ENCODE measurements at places on chromosomes 7 and 10. TPM values are rescaled to one million over a fixed set of nuclear protein-coding genes. Genes with fewer than 3 reads are reported as not detected.

The MRLN gene
- not detected for total RNA-seq

- H3K27me3 ChIP-seq = no peaks in the 10 kb centered on the region
- no peaks in the 10 kb centered on the region for H3K4me1 ChIP-seq
- H3K4me3 ChIP-seq = no peak overlapping the region
- no peak overlapping the region for H3K27ac ChIP-seq
- no peaks in the 10 kb centered on the region for H3K36me3 ChIP-seq
These were observed 77.5 kb upstream of the PHYHIPL start for GRCh38 chr10:59098831-59099452.

GRCh38 chr10:62719061-62719460, 85.5 kb upstream of the ADO start:
- H3K27ac ChIP-seq = no peak overlapping the region
- H3K4me1 ChIP-seq = no peaks in the 10 kb centered on the region
- DNase-seq = no peak
- H3K4me3 ChIP-seq = no peak overlapping the region
- H3K27me3 ChIP-seq = no peaks in the 10 kb centered on the region

- H3K4me1 ChIP-seq = peaks cover 11% of the 10 kb centered on the region
- DNase-seq = no peak
- H3K27me3 ChIP-seq = no peaks in the 10 kb centered on the region
- H3K27ac ChIP-seq = no peak overlapping the region
These were observed 14.7 kb upstream of the NODAL start for GRCh38 chr10:70456164-70456563.

The FAM185A gene
- 32.1 TPM for total RNA-seq

The NUTM2D gene
- 7.0 TPM for total RNA-seq

DNA sequence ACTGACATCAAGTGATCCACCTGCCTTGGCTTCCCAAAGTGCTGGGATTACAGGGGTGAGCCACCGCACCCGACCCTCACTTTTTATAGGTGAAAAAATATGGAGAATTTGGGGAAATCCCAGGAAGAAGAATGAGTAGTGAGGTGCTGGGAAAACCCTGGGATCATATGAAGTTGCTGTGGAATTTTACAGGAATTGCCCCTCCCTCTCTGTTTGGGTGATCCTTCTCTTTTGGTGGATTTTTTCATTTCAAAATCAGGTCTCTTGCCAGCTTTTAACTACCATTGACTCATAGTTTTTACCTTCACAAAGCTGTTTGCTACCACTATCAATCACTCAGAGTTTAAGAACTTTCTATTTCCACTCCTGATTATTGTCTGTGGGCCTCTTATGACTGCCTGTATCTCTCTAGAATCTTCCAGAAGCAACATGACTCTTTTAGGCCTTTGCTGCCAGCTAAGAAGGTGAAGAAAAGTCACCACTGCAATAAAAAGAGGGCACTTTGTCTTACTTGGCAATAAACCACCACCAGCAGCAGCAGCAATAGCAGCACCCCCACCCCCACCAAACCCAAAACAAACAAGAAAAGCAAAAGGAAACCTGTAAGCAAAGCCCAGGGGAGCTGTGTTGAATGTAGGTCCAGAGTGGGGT, 4.0 kb upstream of the GIMAP8 start:
- H3K36me3 ChIP-seq = no peaks in the 10 kb centered on the region
- H3K27ac ChIP-seq = peak overlapping the region; percentile 53
- no peak overlapping the region for H3K4me3 ChIP-seq
- peak; percentile 15 for DNase-seq

The FZD8 gene
- 12.4 TPM for total RNA-seq

The ZNF25 gene
- total RNA-seq = 8.4 TPM

GRCh38 chr7:99500637-99501009, 542 bp upstream of the ZNF394 start:
- H3K4me3 ChIP-seq = peak overlapping the region; percentile 84
- H3K4me1 ChIP-seq = peaks cover 26% of the 10 kb centered on the region
- H3K36me3 ChIP-seq = peaks cover 13% of the 10 kb centered on the region
- H3K27ac ChIP-seq = no peak overlapping the region
- H3K27me3 ChIP-seq = no peaks in the 10 kb centered on the region

- H3K27ac ChIP-seq = no peak overlapping the region
- no peaks in the 10 kb centered on the region for H3K36me3 ChIP-seq
- no peak for DNase-seq
- no peak overlapping the region for H3K4me3 ChIP-seq
These were observed 729.2 kb downstream of the LRMDA start for GRCh38 chr10:76160446-76161300.

The TRAPPC14 gene
- total RNA-seq = 12.2 TPM

DNA sequence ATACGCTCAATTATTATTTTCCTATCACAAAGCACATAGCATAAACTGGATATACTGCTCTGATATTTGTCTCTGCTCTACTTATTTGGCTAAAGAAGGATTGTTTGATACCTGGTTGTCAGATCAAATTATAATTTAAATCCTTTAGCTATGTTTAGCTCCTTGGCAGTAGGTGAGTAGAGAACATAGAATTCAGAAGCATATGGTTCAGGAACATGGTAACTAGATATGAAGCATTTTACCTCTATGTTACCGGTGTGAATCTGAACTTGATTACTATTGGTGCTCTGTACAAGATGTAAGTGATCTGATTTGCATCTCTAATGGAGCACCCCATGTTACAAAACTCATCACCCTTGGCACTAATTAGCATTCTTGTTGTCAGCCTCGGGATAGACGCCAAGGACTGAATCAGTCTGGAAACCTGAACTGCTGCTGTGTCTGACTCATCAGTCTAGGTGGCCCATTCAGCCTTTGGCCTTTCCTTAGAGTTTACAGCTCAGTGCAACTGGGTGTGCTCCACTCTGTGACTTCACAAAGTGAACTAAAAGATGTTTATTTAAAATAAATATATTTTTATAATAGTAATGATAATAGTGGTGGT, 12.3 kb upstream of the MYPN start:
- no peaks in the 10 kb centered on the region for H3K27me3 ChIP-seq
- no peaks in the 10 kb centered on the region for H3K4me1 ChIP-seq
- no peak overlapping the region for H3K4me3 ChIP-seq

The ZNRF2 gene
- 48.0 TPM for total RNA-seq

GRCh38 chr7:27183682-27184336, 1.2 kb downstream of the HOXA11 start:
- H3K27me3 ChIP-seq = peaks cover 96% of the 10 kb centered on the region
- peaks cover 21% of the 10 kb centered on the region for H3K4me1 ChIP-seq
- no peak overlapping the region for H3K27ac ChIP-seq
- no peak overlapping the region for H3K4me3 ChIP-seq
- DNase-seq = no peak

The NUTM2A gene
- 2.5 TPM for total RNA-seq

- H3K36me3 ChIP-seq = no peaks in the 10 kb centered on the region
- DNase-seq = peak; percentile 43
- no peak overlapping the region for H3K27ac ChIP-seq
- no peaks in the 10 kb centered on the region for H3K27me3 ChIP-seq
These were observed 119.0 kb upstream of the KCNMA1 start for GRCh38 chr10:77756319-77757232.

DNA sequence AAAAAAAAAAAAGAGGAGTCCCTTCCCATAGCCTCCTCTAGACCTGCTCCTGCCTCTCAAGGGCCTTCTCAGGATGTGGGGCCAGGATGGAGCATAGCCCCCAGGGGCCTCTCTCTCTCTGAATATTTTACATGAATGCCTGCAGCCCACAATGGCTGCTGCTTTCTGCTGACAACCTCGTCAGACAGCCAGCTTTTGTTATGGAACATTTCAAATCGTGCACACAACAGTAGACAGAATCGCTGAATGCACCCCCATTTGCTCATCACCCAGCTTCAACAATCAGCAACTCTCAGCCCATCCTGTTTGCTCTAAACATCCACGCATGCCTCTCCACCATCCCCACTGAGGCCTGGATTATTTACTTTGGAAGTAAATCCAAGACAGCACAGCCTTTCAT, 5.4 kb downstream of the PLAC9 start:
- DNase-seq = no peak
- H3K4me3 ChIP-seq = no peak overlapping the region
- H3K36me3 ChIP-seq = no peaks in the 10 kb centered on the region
- no peak overlapping the region for H3K27ac ChIP-seq
- peaks cover 6% of the 10 kb centered on the region for H3K4me1 ChIP-seq

- DNase-seq = no peak
- no peaks in the 10 kb centered on the region for H3K4me1 ChIP-seq
- H3K27me3 ChIP-seq = no peaks in the 10 kb centered on the region
- no peak overlapping the region for H3K4me3 ChIP-seq
- no peaks in the 10 kb centered on the region for H3K36me3 ChIP-seq
- H3K27ac ChIP-seq = no peak overlapping the region
These were observed 5.3 kb upstream of the MAGI2 start for GRCh38 chr7:79458796-79459195.

The CDCA7L gene
- 56.2 TPM for total RNA-seq

The OLAH gene
- not detected for total RNA-seq

- no peaks in the 10 kb centered on the region for H3K27me3 ChIP-seq
- DNase-seq = no peak
- H3K36me3 ChIP-seq = no peaks in the 10 kb centered on the region
These were observed 66.4 kb upstream of the ZNF438 start for GRCh38 chr10:31098046-31098445.

GRCh38 chr10:24947304-24948097, 4.9 kb downstream of the PRTFDC1 start:
- H3K36me3 ChIP-seq = no peaks in the 10 kb centered on the region
- no peak overlapping the region for H3K27ac ChIP-seq
- no peak overlapping the region for H3K4me3 ChIP-seq
- H3K27me3 ChIP-seq = no peaks in the 10 kb centered on the region
- H3K4me1 ChIP-seq = peaks cover 7% of the 10 kb centered on the region

DNA sequence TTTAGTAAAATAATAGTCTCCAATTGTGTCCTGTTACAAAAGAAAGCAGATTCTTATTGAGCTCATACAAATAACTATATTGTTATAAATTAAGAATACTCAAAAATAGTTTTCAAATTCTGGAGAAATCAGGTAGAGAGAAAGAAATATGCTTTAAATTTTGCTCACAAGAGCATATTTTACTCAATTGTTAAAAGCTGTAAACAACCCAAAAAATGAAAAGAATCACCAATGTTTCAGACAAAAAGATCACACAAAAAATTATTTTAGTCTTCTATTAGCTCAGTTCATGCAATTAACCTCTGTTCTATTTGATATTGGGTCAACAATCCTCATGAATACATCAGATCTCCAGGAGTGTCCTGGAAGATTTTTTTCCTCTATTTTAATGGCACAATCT, 18.6 kb upstream of the TRPV6 start:
- no peaks in the 10 kb centered on the region for H3K4me1 ChIP-seq
- H3K36me3 ChIP-seq = no peaks in the 10 kb centered on the region
- no peak for DNase-seq
- H3K4me3 ChIP-seq = no peak overlapping the region
- no peaks in the 10 kb centered on the region for H3K27me3 ChIP-seq

- H3K4me3 ChIP-seq = no peak overlapping the region
- no peaks in the 10 kb centered on the region for H3K27me3 ChIP-seq
- DNase-seq = no peak
These were observed 200.7 kb upstream of the ZMIZ1 start for GRCh38 chr10:78868048-78868447.

- no peak overlapping the region for H3K4me3 ChIP-seq
These were observed 117.2 kb downstream of the UBE2H start for GRCh38 chr7:129835569-129835968.

GRCh38 chr7:29189743-29190201, 4.8 kb upstream of the CHN2 start:
- H3K4me3 ChIP-seq = no peak overlapping the region
- peak overlapping the region; percentile 29 for H3K27ac ChIP-seq
- no peaks in the 10 kb centered on the region for H3K36me3 ChIP-seq

- peaks cover 6% of the 10 kb centered on the region for H3K4me1 ChIP-seq
- no peaks in the 10 kb centered on the region for H3K36me3 ChIP-seq
These were observed 150.6 kb upstream of the FOXP2 start for GRCh38 chr7:114264023-114264422.

The TMEM273 gene
- total RNA-seq = 15.0 TPM

DNA sequence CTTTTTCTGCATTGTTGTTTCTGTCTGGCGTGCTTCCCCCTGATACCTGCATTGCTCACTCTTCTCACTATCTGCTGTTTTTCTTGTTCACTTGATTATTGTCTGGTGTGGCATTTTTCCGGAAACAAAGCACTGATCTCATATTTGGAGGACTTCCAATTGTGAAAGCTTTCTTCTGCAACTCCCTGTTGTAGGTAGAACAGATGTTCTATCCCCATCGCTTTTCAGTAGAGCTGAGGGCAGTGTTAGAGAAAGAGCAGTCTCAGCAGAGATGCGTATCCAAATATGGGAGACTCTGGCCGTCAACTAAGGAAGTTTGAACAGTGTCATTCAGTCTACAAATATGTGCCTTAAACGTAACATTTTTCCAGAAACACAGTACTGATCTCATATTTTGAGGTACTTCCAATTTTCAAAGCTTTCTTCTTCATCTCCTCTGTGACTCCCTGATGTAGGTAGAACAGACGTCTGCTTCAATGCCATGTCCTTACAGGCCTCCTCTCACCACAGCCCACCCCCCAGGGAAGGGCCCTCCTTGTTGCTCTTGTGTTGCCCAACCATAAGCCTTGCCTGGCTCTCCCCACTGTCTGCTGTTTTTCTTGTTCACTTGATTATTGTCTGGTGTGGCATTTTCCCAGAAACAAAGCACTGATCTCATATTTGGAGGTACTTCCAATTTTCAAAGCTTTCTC, 27.1 kb upstream of the GJD4 start:
- no peaks in the 10 kb centered on the region for H3K27me3 ChIP-seq
- H3K4me3 ChIP-seq = no peak overlapping the region
- H3K4me1 ChIP-seq = no peaks in the 10 kb centered on the region
- H3K36me3 ChIP-seq = no peaks in the 10 kb centered on the region

The TRPV6 gene
- 2.9 TPM for total RNA-seq

DNA sequence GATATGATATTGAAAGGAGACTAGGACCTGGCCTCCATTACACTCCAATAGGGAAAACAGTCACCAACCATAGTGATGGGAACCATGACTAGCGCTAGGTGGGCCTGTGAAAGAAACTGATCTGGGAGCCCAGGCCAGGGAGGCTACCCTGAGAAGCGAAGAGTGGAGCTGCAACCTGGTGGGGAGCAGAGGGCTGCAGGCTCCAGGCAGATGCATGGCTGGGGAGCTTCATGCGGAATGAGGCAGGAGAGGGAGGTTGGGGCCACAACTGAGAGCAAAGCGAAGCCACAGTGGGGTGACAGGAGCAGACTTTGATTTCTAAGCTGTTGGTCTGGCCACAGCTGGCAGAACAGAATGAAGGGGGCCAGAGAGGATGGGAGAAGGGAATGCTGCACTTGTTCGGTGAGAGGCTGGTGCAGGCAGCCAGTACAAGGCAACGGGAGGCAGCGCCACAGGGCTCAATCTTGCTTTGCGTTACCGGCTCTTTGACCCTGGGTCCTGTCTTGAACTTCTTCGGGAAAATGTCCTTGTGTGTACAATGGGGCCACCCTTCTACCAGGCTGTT, 88.4 kb downstream of the TACC2 start:
- DNase-seq = no peak
- H3K27ac ChIP-seq = no peak overlapping the region
- H3K4me1 ChIP-seq = no peaks in the 10 kb centered on the region
- H3K4me3 ChIP-seq = no peak overlapping the region
- H3K36me3 ChIP-seq = no peaks in the 10 kb centered on the region

- H3K27me3 ChIP-seq = no peaks in the 10 kb centered on the region
- DNase-seq = no peak
- H3K36me3 ChIP-seq = no peaks in the 10 kb centered on the region
- peaks cover 6% of the 10 kb centered on the region for H3K4me1 ChIP-seq
- H3K4me3 ChIP-seq = no peak overlapping the region
These were observed 148.5 kb downstream of the LRRN3 start for GRCh38 chr7:111239437-111239836.

GRCh38 chr10:44264244-44264643, 120.7 kb downstream of the CXCL12 start:
- no peak for DNase-seq
- H3K4me3 ChIP-seq = no peak overlapping the region
- H3K27me3 ChIP-seq = no peaks in the 10 kb centered on the region
- no peaks in the 10 kb centered on the region for H3K36me3 ChIP-seq
